Hair follicle dermal papilla cell (primary cell): ENCODE measurements at places on chromosomes 4 and X. TPM values are rescaled to one million over a fixed set of nuclear protein-coding genes. Genes with fewer than 3 reads are reported as not detected.

The MAGEA12 gene
- not detected in 2 replicates for total RNA-seq

The GPR34 gene
- total RNA-seq = not detected in 2 replicates

The PNMA3 gene
- 0.12 TPM in 1 of 2 replicates, not detected in the other for total RNA-seq

The RADX gene
- total RNA-seq = 1.7 and 1.9 TPM in 2 replicates

The SORCS2 gene
- total RNA-seq = 0.36 and 0.49 TPM in 2 replicates

The ARHGAP36 gene
- total RNA-seq = not detected in 2 replicates

The CSAG3 gene
- not detected in 2 replicates for total RNA-seq

The ARHGAP24 gene
- total RNA-seq = 147 and 148 TPM in 2 replicates

The ADRA2C gene
- 0.49 TPM in 2 replicates for total RNA-seq

The AADAT gene
- 6.1 and 8.9 TPM in 2 replicates for total RNA-seq

The GAGE12E gene
- not detected in 2 replicates for total RNA-seq

The TMSB15A gene
- total RNA-seq = 0.32 and 1.3 TPM in 2 replicates

The IL1RAPL2 gene
- 0.12 and 0.16 TPM in 2 replicates for total RNA-seq

The NUDT11 gene
- 9.1 and 9.6 TPM in 2 replicates for total RNA-seq

The DRD5 gene
- total RNA-seq = not detected in 2 replicates

The AR gene
- total RNA-seq = 6.8 and 15.1 TPM in 2 replicates

The HSFX4 gene
- not detected in 2 replicates for total RNA-seq

The MAGIX gene
- 1.9 and 2.2 TPM in 2 replicates for total RNA-seq

The KLHL4 gene
- total RNA-seq = under 0.01 TPM in 2 replicates

The KIF4A gene
- 1.5 and 2.3 TPM in 2 replicates for total RNA-seq

The SMPX gene
- total RNA-seq = not detected in 2 replicates

The HGFAC gene
- total RNA-seq = 0.49 TPM in 1 of 2 replicates, not detected in the other

The DTHD1 gene
- not detected in 2 replicates for total RNA-seq

The KCND1 gene
- total RNA-seq = 1.9 and 2.1 TPM in 2 replicates

The LRIT3 gene
- under 0.01 TPM in 1 of 2 replicates, not detected in the other for total RNA-seq

The CRMP1 gene
- total RNA-seq = 0.12 and 0.16 TPM in 2 replicates

The ATP1B4 gene
- total RNA-seq = not detected in 2 replicates

The STPG2 gene
- 0.12 and 0.32 TPM in 2 replicates for total RNA-seq

The AVPR2 gene
- total RNA-seq = not detected in 2 replicates

The STS gene
- total RNA-seq = 10.7 and 11.5 TPM in 2 replicates

The ALPK1 gene
- 23.0 and 31.6 TPM in 2 replicates for total RNA-seq

The ASB12 gene
- 0.16 TPM in 1 of 2 replicates, not detected in the other for total RNA-seq

The PDGFRA gene
- total RNA-seq = 519 and 737 TPM in 2 replicates

The TMEM47 gene
- total RNA-seq = 219 and 294 TPM in 2 replicates

The MAGT1 gene
- 72.1 and 81.6 TPM in 2 replicates for total RNA-seq

The APBB2 gene
- 73.8 and 85.2 TPM in 2 replicates for total RNA-seq

The KIT gene
- total RNA-seq = 3.3 and 6.8 TPM in 2 replicates

The MEPE gene
- total RNA-seq = not detected in 2 replicates

The FAM47A gene
- not detected in 2 replicates for total RNA-seq

The SPANXD gene
- total RNA-seq = not detected in 2 replicates

The PPP4R3C gene
- total RNA-seq = not detected in 2 replicates

The TKTL2 gene
- not detected in 2 replicates for total RNA-seq

The PLXNB3 gene
- total RNA-seq = 7.7 and 9.2 TPM in 2 replicates

The S100P gene
- not detected in 2 replicates for total RNA-seq

The RAI2 gene
- total RNA-seq = 0.16 TPM in 1 of 2 replicates, not detected in the other

The FMR1NB gene
- total RNA-seq = not detected in 2 replicates

The P2RY8 gene
- not detected in 2 replicates for total RNA-seq
